ENCODE measurements at places on chromosomes 4 and X.

- DNase-seq = no peak
Observed at GRCh38 chr4:99351487-99351886, 1.1 kb downstream of the ADH1C start.

DNA sequence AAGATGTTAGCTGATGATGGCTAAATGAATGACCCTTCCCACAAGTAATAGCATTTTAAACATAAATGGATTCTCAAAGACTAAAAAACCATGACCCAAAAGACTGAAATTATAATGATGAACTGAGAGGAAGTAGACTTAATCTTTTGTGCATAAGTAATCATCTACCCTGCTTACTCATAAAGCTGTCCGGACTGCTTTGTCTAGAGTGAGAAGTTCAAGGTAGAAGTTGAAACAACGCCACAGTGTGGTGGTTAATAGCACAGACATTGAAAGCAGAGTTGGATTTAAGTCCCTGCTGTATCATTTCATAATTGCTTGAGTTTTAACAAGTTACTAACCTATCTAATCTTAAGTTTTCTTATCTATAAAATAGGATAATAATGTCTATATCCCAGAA is 346.6 kb downstream of the CENPC start:
- no peak for DNase-seq

DNA sequence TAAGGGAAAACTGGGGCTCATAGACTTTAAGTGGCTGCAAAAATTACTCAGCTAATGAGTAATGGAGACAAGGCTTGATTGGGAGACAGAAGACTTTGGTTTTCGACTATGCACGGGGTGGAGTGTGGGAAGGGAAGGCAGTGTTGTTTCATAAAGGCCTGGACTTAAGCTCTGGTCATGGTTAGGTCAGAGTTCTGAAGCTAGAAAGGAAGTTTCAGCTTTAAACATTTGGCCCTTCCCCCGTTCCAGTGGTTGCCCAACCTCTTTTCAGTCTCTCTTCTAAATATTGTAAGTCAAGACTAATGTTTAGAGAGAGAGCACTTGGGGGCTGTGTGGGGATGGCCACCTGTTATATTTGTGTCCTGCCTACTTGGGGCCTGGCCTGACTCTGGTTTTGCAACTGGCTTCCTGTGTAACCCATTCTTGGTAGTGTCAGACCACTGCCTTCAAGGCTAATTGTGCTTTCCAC is 21.0 kb downstream of the MSN start:
- no peak for DNase-seq

DNA sequence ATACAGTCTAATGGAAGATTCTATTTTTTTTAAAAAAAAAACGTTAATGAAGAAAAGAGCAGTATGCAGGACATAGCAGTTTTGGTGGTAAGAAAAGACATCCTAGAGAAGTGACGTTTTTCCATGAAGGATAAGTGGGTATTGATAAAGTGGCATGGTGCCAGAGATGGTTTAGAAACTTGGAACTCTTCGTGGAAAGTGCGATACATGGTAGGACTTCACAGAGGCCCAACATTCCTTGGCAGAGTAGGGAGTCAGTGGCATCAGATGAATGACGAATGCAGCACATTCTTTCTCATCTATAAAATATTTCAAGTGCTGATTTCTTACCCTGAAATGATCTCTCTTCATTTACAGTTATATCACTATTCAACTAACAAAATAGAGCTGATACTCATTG is 298.7 kb downstream of the CCSER1 start:
- no peak for DNase-seq

DNA sequence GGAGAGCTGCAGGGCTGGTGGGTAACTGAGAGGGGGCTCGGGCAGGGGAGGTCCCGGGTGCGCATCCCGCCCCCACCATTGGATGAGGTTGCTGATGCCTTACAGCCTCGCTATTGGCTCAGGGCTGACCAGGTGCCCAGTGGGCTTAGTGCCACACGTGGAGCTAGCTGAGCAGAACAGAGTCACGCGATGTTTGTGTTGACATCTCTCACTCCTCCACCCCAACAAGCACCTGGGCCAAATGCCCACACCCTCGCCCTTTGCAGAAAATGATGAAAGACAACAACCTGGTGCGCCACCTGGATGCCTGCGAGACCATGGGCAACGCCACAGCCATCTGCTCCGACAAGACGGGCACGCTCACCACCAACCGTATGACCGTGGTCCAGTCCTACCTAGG is 31.8 kb downstream of the ATP2B3 start:
- DNase-seq = no peak

- DNase-seq = no peak
Observed at GRCh38 chrX:65674204-65674893, 6.9 kb downstream of the MSN start.

DNA sequence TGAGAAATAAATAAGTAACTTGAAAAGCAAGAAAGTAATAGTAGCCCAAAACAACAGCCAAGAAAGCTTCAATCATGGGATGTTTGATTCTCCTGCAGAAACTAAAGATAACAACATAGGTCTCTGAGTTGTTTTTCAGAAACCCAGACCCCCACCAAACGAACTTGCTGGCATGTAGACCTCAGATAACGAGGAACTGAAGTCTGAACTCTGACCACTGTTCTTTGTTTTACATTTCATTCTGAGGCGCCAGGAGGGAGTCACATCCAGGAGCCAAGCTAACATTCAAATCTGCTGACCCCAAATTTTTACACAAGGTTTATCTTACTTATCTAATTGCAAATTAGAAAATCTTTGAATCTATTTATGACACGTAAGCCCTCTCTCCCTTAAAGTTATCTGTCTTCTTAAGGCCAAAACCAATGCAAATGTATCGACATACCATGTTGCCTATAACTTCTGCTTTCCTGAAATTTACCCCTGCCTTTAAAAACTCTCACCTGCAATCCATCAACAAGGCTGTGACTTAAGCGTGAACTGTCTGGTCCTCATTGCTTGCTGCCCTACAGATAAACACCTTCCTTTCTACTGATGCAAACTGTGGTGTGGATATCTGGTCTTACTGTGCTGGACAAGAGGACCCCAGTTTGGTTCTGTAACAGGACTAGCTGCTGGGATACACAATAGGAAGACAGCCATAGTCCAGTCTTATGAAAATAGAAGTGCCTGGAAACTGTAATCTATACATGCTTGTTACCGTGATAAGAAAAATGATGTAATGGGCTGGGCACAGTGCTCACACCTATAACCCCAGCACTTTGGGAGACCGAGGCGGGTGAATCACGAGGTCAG is 37.5 kb upstream of the NEIL3 start:
- DNase-seq = no peak
